A549 treated with GW870086 at 1 μM for 4 hours (cell line): ENCODE measurements at places on chromosomes 7 and 10. TPM values are rescaled to one million over a fixed set of nuclear protein-coding genes. Genes with fewer than 3 reads are reported as not detected.

Gene LRIT1
- total RNA-seq = not detected in 5 replicates

Gene GIMAP7
- total RNA-seq = not detected in 5 replicates

Gene ITIH5
- total RNA-seq = 0.08 to 0.26 TPM (median 0.09 TPM) in 5 replicates

Gene TMEM229A
- not detected in 5 replicates for total RNA-seq

Gene MKX
- total RNA-seq = not detected in 5 replicates
